8988T (cell line): ENCODE measurements at places on chromosomes 16 and 17.

GRCh38 chr16:61721544-61721943, 314.7 kb downstream of the CDH8 start:
- no peak for DNase-seq

GRCh38 chr16:80569440-80570105, 28.8 kb downstream of the DYNLRB2 start:
- DNase-seq = peak; percentile 43

- no peak for DNase-seq
Observed at GRCh38 chr16:48537909-48538745, 71.9 kb downstream of the N4BP1 start.

DNA sequence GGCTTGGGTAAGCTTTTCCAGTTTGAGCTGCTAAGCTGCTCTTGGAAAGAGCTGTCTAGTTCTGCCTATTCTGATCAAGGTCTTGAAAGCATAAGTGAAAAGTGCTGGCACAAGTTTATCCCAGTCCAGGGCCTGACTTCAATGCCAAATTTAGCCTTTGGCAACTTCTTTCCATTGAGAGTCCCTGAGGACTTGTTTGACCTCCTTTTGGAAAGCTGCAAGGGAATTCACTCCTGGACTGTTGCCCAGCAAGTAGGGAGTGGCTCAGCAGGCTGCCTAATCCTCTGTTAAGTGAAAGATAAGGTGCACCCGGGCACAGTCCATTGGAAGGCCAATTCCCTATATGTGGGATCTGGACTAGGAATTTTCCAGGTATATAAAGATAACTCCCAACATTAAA, 16.0 kb upstream of the TANC2 start:
- DNase-seq = no peak

DNA sequence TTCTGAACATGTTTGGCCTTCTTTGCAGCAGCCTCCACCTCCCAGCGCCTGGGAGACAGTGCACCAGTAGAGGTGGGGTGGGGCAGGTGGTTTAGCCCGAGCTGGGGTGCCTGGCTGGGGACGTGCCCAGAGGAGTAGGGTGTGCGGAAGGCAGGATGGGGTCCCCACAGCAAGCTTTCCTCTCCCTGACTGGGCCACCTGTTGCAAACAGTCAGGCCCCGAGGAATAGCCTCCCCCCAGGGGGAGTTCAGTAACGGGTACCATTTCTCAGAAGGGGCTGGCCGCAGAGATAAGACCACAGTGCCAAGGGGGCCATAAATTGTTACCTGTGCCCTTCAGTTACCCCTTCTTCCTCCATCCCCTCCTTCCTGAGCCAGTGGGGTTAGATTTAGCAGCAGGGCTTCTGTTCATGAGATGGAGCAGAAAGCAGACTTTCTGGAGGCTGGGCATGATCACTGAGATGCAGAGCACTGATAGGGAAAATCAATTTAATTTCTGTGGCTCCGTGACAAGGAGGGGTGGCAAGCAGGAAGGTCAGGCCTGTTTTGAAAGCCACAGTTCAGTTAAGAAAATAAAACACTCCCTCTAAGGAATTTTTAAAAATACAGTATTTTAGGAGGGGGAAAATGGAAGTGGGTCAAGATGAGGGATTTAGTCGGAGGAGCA, 181.9 kb downstream of the MSI2 start:
- DNase-seq = no peak

DNA sequence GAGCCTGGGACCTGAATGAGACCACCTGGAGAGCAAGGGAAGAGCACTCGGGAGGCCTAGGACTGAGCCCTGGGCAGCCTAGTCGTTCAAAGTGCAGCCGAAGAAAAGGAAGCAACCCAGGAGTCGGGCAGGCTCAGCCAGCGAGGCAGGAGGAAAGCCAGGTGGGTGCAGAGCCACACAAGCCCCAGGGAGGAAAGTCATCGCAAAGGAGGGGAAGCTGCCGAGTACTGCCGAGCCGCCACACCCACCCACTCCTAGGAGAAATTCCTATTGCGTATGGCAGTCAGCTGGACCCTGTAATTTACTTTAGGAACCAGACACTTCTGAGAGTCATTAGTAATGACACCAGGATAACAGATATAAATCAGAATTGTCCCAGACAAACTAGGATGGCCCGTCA, 187.6 kb downstream of the KATNIP start:
- DNase-seq = no peak

GRCh38 chr17:15928286-15928785, 16.6 kb upstream of the ADORA2B start:
- DNase-seq = no peak

- no peak for DNase-seq
Observed at GRCh38 chr16:35182043-35182677, 1722.7 kb downstream of the TP53TG3F start.

DNA sequence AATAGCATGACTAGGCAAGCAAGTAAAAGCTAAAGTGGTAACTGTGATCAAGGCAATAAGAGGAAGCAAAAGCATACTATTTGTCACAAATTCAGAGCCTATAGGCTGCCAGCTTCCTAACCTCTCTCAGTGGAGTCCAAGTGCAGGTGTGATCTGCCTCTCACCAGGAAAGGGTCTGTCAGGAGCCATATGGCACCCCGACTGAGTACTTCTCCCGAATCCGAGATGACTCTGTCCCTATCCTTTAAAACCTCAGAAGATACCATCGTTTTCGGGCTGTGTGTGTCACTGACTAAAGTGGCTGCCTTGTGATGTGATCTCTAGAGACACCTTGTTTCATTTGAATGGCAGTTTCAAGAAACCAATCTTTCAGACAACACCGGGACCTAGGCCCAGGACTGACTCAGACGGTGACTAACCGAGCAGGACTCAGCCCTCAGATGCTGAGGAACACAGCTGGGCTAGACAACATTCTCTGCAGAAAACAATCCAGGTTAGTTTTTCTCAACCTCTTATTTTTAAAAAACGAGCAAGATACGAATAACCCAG, 63.6 kb downstream of the SMG6 start:
- peak; percentile 31 for DNase-seq

DNA sequence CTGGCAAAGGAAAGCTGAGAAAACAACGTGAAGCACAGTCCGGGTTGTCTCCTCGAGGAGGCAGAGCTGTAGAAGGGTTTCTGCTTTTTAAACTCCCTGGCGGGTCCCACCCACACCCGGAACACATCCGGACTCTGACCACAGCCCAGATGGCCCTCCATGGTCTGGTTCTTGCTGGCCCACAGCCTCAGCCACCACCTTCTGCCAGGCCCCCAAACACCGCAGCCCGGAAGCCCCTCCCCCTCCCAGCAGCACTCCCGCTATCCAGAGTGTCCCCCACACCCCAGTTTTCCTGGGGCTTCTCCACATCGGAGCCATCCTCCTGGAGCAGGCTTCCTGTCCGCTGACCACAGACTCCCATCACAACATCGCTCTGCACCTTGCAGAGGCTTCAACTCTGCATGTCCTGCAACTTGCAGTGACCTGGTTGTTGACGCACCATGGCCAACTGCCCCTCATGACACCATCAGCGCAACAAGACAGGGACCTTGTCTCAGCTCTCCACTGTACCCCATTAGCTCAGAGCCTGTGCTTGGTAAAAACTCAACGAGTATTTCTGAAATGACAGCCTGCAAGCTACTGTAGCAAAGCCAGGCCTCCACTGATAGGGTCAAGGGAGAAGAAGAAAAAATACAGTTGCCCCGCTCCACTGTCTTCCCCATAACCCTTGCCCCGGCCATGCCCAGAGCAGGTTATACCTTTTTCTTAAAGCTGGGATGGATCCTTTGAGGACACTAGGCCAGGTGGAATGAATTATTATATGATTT, 129.8 kb downstream of the C16orf78 start:
- DNase-seq = no peak

GRCh38 chr17:27345141-27345904, 51.4 kb downstream of the WSB1 start:
- DNase-seq = no peak

GRCh38 chr17:15269780-15270089, 4.6 kb upstream of the PMP22 start:
- DNase-seq = no peak

GRCh38 chr17:9074131-9074530, 52.8 kb downstream of the NTN1 start:
- DNase-seq = no peak

GRCh38 chr16:17232487-17232886, 238.3 kb downstream of the XYLT1 start:
- no peak for DNase-seq

GRCh38 chr17:40366861-40367518, 2.5 kb upstream of the GJD3 start:
- no peak for DNase-seq

- no peak for DNase-seq
Observed at GRCh38 chr17:57425903-57426880, 169.9 kb downstream of the MSI2 start.

- no peak for DNase-seq
Observed at GRCh38 chr17:62641153-62641552, 13.7 kb downstream of the MRC2 start.

DNA sequence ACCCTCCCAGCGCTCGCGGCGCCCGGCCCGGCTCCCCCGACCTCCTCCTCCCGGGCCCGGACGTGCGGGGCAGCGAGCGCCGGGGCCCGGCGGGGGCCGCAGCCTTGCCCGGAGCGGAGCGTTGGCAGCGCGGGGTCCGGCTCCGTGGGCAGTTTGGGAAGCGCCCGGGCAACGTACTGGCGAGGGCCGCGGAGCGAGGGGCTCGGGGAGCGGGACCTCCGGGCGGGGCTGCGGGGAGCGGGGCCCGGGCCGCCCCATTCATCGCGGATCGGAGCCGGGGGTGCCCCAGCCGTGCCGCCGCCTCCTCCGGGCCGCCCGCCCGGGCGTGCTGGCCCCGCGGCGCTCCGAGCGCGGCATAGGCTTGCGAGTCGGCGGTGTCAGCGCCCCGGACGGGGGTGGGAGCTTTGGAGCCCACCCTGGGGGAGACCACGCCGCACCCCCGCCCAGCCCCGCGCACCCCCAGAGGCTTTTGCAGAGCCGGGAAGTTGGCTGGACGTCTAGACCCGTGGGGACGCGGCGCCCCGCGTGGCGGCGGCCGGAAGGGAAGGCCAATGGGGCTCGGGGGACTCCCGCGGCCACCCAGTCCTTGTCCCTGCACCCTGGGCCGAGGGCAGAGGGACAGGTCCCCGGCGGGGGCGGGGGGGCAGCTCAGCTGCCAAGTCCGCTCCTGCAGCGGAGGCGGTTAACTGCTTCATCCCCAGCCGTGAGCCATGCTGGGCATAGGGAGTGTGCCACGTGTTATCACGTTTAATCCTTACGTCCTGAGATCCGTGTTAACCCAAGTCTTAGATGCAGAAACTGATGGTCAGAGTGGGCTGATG, 852 bp downstream of the ZNF469 start:
- DNase-seq = peak; percentile 92

GRCh38 chr17:79066963-79067362, 7.7 kb upstream of the ENGASE start:
- DNase-seq = no peak
